ENCODE measurements at places on chromosomes 7 and 10.

- no peaks in the 10 kb centered on the region for H3K27me3 ChIP-seq
- H3K4me1 ChIP-seq = peaks cover 31% of the 10 kb centered on the region
- peak overlapping the region; percentile 39 for H3K4me3 ChIP-seq
Measured at GRCh38 chr10:10293481-10293951, 724.2 kb upstream of the CELF2 start.

DNA sequence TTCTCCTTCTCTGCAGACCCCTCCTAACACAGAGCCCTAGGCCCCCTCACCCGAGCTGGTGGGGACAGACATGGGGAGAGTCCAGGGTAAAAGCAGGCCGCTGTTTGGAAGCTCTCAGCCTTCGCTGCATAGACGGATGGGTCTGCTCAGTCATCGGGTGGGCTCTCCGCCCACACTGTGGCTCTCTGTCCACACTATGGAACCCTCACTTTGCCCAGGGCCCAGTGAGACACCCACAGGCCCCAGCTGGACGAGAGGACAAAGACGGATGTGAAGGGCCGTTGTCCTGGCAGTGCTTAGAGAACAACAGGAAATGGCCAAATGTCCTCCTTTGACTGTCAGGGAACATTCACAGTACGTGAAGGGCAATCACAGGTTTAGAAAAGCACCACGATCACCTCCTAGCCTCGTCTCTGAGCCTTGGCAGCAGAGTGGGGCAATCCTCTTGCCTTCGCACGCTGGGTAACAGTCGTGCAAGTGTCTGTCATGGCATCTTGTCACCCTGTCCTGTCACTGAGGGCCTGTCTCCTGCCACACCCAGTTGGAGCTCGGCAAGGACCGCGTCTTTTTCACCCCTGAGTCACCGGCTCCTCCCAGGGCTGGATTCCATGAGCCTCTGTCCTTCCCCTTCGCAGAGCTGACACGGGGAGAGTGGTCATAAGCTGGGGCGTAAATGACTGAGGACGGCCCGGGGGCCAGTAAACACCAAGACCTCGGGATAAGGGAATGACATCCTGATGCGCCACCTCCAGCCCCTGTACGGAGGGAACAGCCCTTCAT is 80.6 kb downstream of the PRKAG2 start:
- H3K27ac ChIP-seq = no peak overlapping the region
- no peaks in the 10 kb centered on the region for H3K36me3 ChIP-seq
- H3K4me3 ChIP-seq = no peak overlapping the region
- no peak for DNase-seq
- H3K4me1 ChIP-seq = no peaks in the 10 kb centered on the region
- H3K27me3 ChIP-seq = no peaks in the 10 kb centered on the region

DNA sequence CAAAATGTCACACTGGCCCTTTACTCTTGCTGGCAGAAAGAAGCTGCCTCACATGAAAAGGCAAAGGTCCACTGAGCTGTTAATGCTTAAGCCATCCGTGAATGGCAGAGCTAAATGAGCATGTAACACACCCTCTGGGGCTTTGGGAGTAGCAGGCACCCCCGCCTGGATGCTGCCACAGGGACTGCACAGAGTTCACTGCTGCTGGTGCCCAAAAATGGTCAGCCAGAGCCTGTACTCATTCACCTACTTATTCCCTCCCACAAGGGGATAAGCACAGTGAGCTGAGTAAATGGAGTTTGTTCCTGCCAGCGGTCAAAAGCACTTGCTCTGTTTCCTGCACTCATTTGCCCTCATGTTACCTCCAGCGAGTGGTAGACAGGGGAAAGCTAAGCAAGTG is 374.0 kb upstream of the STEAP1 start:
- H3K27ac ChIP-seq = no peak overlapping the region
- H3K4me3 ChIP-seq = no peak overlapping the region
- H3K27me3 ChIP-seq = no peaks in the 10 kb centered on the region

DNA sequence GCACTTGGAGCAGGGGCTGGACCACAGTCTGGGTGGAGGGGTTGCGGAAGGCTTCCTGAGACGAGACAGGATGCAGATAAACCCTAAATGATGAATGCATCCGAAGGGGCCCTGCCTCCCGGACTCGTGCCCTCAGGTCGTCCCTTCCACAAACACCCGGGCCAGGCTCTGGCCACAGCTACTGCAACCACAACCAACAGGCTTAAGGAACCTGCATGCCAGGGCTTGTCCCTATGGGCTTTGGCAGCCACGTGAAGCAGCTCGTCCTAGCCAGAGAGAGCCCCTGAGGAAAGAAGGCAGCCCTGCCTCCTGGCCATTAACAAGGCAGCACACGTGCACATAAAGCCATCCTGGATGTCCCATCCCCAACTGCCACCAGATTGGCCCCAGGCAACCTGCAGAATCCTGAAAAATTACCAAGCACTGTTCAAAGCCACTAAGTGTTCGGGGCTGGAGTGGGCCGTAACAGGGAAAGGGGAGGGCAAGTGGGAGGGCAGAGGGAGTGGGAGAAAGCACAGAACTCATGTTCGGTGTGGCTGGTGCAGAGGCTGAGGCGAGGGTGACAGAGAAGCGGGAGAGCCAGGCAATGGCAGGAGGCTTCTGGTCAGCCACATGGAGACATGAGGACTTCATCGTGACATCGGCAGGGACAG is 62.7 kb downstream of the MAD1L1 start:
- H3K4me3 ChIP-seq = no peak overlapping the region
- no peaks in the 10 kb centered on the region for H3K27me3 ChIP-seq
- no peak for DNase-seq
- no peak overlapping the region for H3K27ac ChIP-seq

DNA sequence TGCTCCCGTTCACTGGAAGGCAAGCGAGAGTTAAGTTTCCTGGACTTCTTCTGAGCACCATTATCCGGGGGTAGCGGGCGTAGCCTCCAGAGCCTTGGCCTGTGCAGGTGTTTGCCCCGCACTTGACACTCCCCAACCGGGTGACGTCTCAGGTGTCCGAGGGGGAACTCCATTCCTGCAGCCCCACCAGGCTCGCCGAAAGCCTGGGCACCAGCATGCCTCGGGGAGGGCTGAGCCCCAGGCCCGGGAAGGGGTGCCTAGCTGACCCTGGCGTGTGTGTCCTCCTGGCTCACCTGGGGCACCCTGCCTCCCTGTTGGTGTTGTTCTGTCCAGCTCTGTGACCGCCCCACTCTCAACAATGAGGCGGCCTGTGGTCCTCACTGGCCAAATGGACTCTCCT is 109.4 kb upstream of the GPR26 start:
- no peak for DNase-seq
- no peaks in the 10 kb centered on the region for H3K27me3 ChIP-seq
- no peaks in the 10 kb centered on the region for H3K4me1 ChIP-seq
- no peak overlapping the region for H3K4me3 ChIP-seq
- H3K36me3 ChIP-seq = no peaks in the 10 kb centered on the region
- no peak overlapping the region for H3K27ac ChIP-seq

DNA sequence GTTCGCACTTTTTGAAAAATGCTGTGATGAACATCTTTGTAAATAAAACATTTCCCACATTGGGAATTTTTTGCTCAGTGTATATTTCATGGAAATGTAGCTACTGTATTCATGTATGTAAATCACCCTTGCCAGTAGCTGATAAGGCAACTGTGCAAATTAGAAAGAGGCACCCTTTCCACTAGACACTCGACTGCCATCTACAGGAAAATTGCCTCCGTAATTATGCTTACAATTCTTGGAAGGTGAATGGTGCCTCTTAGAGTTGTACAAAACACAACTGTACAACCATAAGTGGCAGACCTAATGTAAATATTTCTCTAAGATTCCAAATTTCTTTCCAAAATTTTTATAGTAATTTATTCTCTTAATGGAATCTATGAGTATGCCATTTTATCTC is 491.7 kb downstream of the CCSER2 start:
- no peak overlapping the region for H3K27ac ChIP-seq
- H3K4me1 ChIP-seq = no peaks in the 10 kb centered on the region
- no peak for DNase-seq
- H3K4me3 ChIP-seq = no peak overlapping the region

DNA sequence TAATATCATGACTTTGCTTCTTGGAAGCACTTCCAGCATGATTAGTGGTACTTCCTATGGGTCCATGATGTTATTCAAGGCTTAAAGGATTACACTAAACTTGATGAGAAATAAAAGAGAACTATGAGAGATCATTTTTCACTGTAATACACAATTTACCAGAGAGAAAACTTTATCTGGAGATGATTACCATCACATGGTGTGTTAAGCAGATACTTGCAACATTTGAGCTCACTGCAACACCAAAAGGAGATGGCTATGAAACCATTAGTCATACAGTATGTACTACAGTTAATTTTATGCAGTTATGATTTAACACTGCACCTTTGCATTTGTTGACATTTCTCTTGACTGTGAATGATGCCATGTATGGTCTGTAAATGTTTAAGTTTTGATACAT is 311.3 kb upstream of the AOAH start:
- H3K36me3 ChIP-seq = no peaks in the 10 kb centered on the region
- no peaks in the 10 kb centered on the region for H3K4me1 ChIP-seq
- H3K27me3 ChIP-seq = no peaks in the 10 kb centered on the region
- H3K27ac ChIP-seq = no peak overlapping the region

DNA sequence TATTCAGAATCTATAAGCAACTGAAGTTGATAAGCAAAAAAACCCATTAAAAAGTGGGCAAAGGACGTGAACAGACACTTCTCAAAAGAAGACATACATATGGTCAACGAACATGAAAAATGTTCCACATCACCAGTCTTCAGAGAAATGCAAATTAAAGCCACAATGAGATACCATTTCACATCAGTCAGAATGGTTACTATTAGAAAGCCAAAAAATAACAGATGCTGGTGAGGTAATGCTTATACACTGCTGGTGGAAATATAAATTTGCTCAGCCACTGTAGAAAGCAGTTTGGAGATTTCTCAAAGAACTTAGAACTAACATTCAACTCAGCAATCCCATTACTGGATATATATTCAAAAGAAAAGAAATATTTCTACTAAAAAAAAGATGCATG is 332.8 kb upstream of the PLXDC2 start:
- H3K36me3 ChIP-seq = no peaks in the 10 kb centered on the region
- H3K4me1 ChIP-seq = peaks cover 4% of the 10 kb centered on the region
- no peaks in the 10 kb centered on the region for H3K27me3 ChIP-seq
- H3K27ac ChIP-seq = no peak overlapping the region

- H3K4me1 ChIP-seq = peaks cover 4% of the 10 kb centered on the region
- DNase-seq = no peak
- H3K27me3 ChIP-seq = no peaks in the 10 kb centered on the region
- no peaks in the 10 kb centered on the region for H3K36me3 ChIP-seq
- H3K27ac ChIP-seq = no peak overlapping the region
Measured at GRCh38 chr7:139762886-139763285, 14.9 kb downstream of the HIPK2 start.

GRCh38 chr10:132551093-132551807 is 13.7 kb downstream of the INPP5A start:
- H3K4me3 ChIP-seq = no peak overlapping the region
- H3K27ac ChIP-seq = no peak overlapping the region
- no peaks in the 10 kb centered on the region for H3K36me3 ChIP-seq
- H3K4me1 ChIP-seq = no peaks in the 10 kb centered on the region
- H3K27me3 ChIP-seq = no peaks in the 10 kb centered on the region
- DNase-seq = no peak

DNA sequence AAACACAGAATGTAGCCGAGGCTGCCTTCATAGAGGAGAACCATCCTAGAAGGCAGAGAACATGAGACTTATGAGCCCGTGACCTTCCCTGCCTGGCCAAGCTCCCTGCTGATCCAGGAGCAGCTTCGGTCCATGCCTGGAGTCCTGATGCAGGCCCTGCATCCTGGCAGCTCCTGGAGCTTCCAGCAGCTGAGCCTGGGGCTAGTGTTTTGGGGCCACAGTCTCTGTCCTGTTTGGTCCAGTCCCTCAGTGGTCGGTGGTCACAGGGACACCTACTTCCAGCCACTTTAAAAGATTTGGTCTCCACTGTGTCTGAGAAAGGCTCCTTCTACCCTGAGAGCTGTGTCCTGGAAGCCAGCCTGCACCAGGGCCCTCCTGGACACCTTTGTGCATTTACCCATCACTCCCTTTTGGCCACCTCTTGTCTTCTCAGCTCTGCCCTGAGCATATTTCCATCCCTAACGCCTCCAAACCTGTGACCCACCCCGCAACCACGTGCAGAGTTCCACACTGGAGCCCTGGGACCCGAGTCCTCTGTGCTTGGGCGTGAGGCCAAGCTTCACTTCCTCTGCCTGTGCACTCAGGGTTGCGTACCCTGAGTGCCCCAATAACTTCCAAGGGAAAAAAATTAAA is 315.2 kb upstream of the ZNF32 start:
- no peaks in the 10 kb centered on the region for H3K27me3 ChIP-seq
- DNase-seq = no peak
- H3K4me1 ChIP-seq = no peaks in the 10 kb centered on the region
- no peak overlapping the region for H3K4me3 ChIP-seq
- H3K36me3 ChIP-seq = no peaks in the 10 kb centered on the region

- no peak within 1 kb of the TSS for H3K27ac ChIP-seq
- H3K27me3 ChIP-seq = peaks cover 56% of the 10 kb centered on the region
- peak; percentile 91 for DNase-seq
- H3K4me3 ChIP-seq = peak within 1 kb of the TSS; percentile 77
Measured at GRCh38 chr7:98617051-98617959, at the start of gene NPTX2. NPTX2 (plus strand) TSS chr7:98617285; CDS start chr7:98617462, 177 bp downstream.

GRCh38 chr10:125030567-125031197 is 88.8 kb downstream of the ZRANB1 start:
- no peak overlapping the region for H3K4me3 ChIP-seq
- H3K4me1 ChIP-seq = peaks cover 46% of the 10 kb centered on the region
- DNase-seq = no peak
- no peaks in the 10 kb centered on the region for H3K36me3 ChIP-seq
- no peaks in the 10 kb centered on the region for H3K27me3 ChIP-seq
- no peak overlapping the region for H3K27ac ChIP-seq

GRCh38 chr10:132522521-132523411 is 14.8 kb upstream of the INPP5A start:
- peaks cover 10% of the 10 kb centered on the region for H3K27me3 ChIP-seq
- no peak overlapping the region for H3K27ac ChIP-seq
- H3K4me3 ChIP-seq = no peak overlapping the region
- H3K36me3 ChIP-seq = no peaks in the 10 kb centered on the region
- peaks cover 6% of the 10 kb centered on the region for H3K4me1 ChIP-seq
- DNase-seq = no peak

GRCh38 chr7:18117482-18117881 is 89.8 kb upstream of the PRPS1L1 start:
- H3K4me3 ChIP-seq = no peak overlapping the region
- H3K36me3 ChIP-seq = no peaks in the 10 kb centered on the region
- no peak overlapping the region for H3K27ac ChIP-seq
- H3K4me1 ChIP-seq = no peaks in the 10 kb centered on the region
- no peaks in the 10 kb centered on the region for H3K27me3 ChIP-seq
- no peak for DNase-seq

GRCh38 chr10:42477170-42477569 is 161.2 kb downstream of the ZNF33B start:
- H3K4me1 ChIP-seq = no peaks in the 10 kb centered on the region
- no peak overlapping the region for H3K27ac ChIP-seq
- no peaks in the 10 kb centered on the region for H3K27me3 ChIP-seq

- H3K27me3 ChIP-seq = no peaks in the 10 kb centered on the region
- H3K36me3 ChIP-seq = no peaks in the 10 kb centered on the region
- no peak for DNase-seq
- H3K27ac ChIP-seq = no peak overlapping the region
Measured at GRCh38 chr7:3218411-3219225, 82.4 kb upstream of the SDK1 start.

- DNase-seq = no peak
- H3K36me3 ChIP-seq = no peaks in the 10 kb centered on the region
- H3K4me1 ChIP-seq = peaks cover 26% of the 10 kb centered on the region
Measured at GRCh38 chr10:33773253-33773573, 438.7 kb upstream of the NRP1 start.

GRCh38 chr7:129646369-129647021 is 35.0 kb downstream of the NRF1 start:
- no peaks in the 10 kb centered on the region for H3K27me3 ChIP-seq
- H3K4me3 ChIP-seq = peak overlapping the region; percentile 32
- peaks cover 59% of the 10 kb centered on the region for H3K4me1 ChIP-seq
- peak overlapping the region; percentile 93 for H3K27ac ChIP-seq
